ENCODE measurements at places on chromosomes 7 and 10.

DNA sequence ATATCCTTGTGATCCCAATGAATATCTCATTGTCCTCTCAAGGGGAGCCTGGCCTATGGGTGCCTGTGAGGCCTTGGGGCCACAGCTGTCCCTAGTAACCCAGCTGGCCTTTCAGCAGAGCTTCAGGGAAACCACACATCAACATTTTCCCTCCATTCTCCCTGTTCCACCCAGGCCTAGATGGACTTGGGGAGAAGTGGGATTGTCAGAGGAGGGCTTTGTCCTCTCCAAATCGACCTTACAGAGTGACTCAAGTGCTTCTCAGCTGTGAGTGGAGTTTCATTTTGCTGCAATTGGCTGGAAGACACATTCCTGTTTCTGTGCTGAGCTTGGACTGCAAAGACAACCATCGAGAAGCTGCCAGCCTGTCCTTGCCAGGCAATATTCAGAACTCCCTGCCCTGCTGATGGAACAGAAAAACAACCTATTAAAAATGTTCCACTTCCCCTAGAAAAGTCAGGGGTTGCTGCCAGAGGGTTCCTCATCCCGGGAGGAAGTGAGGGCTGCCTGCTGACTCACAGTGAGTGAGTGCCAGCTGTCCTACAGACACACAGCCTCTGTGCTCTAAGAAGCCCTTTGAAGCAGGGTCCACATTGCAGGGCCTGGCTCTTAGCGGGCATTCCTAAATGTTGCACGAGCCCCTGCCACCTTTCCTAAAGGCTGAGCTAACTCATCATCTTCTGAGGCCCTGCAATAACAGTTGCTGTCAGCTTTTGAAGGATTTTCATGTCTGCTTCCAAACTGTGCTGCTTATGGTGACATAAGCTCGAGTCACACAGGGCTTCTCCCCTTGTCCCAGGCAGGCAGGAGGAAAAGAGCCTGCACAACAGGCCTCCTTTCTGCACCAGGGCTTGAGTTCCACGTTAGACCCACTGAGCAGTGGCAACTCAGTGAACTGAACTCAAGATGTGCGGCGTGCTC is 20.5 kb downstream of the STRA8 start:
- DNase-seq = peak; percentile 25

GRCh38 chr7:155896531-155897263 is 84.4 kb upstream of the SHH start:
- no peak for DNase-seq

DNA sequence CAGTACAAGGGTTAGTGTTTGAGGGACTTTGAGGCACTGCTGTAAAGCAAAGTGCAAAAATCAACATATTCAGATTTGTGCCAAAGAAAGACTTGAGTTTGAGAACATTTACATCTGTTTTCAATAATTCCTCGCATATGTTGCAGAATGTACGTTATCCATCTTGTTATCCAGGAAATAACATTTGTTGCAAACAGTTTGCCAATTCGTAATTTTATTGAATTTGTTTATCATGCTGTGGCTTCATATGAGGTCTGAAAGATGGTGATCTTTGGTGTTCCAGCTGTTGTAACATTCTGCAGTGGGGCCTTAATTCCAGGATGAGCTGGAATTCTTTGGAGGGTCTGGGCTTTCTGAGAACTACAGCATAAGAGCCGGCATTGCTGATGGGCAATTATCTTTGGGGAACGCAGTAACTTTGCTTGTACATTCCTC is 396.2 kb downstream of the LRMDA start:
- no peak for DNase-seq

GRCh38 chr7:10205696-10206095 is 768.0 kb upstream of the PHF14 start:
- no peak for DNase-seq

- no peak for DNase-seq
These were observed 6.0 kb upstream of the CCDC136 start for GRCh38 chr7:128785738-128786137.

- DNase-seq = no peak
These were observed 112.3 kb downstream of the ARHGAP12 start for GRCh38 chr10:31816318-31816717.

- no peak for DNase-seq
These were observed 249.8 kb upstream of the DKK1 start for GRCh38 chr10:52064084-52064845.

DNA sequence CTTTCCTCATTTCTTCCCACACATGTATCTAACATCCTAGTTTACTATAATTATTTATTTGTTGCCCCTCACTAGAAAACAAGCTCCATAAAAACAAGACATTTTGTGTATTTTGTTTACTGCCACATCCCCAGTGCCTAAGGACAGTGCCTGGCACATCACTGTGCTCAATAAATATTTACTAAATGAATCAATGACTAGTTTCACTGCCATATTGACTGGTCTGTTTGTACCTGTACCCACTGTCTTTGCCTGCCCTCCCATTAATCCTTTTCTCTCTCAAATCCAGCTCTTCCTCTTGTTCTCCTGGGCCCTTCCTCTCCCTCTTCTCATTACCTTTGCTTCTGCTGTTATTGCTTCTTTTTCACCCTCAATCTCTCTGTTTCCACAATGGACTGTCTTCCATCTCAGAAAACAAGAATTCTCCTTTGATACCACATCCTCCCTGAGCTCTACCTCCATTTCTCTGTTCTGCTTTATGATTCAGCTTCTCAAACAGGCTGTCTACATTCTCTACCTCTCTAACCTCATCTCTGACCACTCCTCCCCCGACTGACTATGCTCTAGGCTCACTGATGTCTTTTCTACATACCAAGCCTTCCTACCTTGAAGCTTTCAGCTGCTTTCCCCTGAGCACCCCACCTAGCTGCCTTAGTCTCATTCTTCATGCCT is 8.3 kb upstream of the FAM133B start:
- DNase-seq = no peak

DNA sequence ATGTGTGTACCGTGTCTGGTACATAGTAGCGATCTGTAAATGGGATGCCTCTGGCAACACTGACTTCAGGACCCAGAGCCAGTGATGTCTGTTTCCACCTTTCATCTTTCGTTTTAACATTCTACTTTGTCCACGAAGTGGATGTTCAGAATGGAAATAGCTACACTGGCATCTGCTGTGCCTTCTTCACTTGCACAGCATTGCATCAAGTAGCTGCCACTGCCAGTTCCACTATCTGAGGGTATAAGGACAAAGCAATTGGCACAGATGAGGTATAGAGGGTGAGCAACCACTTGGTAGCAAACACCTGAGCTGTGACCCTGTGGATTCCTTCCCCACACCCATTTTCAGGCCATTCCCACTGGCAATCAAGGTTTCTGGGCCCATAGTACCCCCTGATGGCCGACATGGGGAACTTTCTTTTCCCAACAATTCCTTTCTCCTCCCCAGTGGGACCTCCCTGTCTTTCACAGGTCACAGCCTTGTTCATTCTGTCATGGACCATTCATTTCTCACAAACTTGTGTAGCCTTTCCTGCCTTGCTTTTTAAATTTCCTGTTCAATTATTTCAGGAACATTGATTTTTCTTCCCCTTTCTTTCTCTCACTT is 4.0 kb downstream of the ITGA8 start:
- no peak for DNase-seq

GRCh38 chr10:129518793-129519192 is 51.8 kb downstream of the MGMT start:
- no peak for DNase-seq

DNA sequence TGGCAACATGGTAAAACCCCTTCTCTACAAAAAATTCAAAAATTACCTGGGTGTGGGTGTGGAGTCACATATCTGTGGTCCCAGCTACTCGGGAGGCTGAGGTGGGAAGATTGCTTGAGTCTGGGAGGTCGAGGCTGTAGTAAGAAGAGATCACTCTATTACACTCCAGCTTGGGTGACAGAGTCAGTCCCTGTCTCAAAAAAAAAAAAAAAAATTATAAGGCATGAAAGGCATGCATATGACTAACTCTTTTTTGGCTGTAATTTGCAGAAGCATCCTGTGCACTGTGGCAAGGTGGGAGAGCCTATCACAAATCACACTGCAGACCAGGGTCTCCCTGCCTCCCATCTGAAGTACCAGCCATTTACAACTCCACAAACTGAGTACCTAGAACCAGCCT is 14.1 kb upstream of the MYPN start:
- no peak for DNase-seq

DNA sequence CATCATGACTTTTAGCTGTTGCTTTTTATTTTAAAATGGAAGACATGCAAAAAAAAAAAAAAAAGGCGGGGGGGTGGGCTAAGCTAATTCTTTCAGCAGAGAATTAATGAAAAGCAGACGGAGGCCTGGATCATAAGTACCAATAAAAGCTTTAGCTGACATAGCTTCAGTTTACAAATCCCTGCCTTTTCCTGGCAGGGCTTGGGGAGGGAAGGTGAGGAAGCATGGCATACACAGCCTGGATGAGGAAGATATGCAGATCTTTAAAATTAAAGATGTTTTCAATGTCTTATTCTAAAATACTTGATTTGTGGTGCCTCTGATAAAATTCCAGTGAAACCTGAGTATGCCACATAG is 57.0 kb downstream of the ICA1 start:
- DNase-seq = no peak

GRCh38 chr10:22489975-22490374 is 144.7 kb downstream of the SPAG6 start:
- DNase-seq = no peak

GRCh38 chr10:6593241-6593671 is 13.2 kb upstream of the PRKCQ start:
- no peak for DNase-seq

- DNase-seq = no peak
These were observed 63.4 kb upstream of the BET1 start for GRCh38 chr7:94067506-94067905.

GRCh38 chr10:22851865-22852239 is 76.0 kb upstream of the ARMC3 start:
- DNase-seq = no peak

GRCh38 chr7:15015545-15016314 is 113.2 kb upstream of the DGKB start:
- DNase-seq = peak; percentile 67

- DNase-seq = no peak
These were observed 11.9 kb downstream of the TWIST1 start for GRCh38 chr7:19105546-19105945.

GRCh38 chr7:94620703-94621118 is 35.2 kb downstream of the SGCE start:
- DNase-seq = peak; percentile 55

- no peak for DNase-seq
These were observed 61.2 kb upstream of the NPVF start for GRCh38 chr7:25289518-25289917.

GRCh38 chr7:149214020-149214720 is 18.8 kb downstream of the ZNF282 start:
- no peak for DNase-seq

DNA sequence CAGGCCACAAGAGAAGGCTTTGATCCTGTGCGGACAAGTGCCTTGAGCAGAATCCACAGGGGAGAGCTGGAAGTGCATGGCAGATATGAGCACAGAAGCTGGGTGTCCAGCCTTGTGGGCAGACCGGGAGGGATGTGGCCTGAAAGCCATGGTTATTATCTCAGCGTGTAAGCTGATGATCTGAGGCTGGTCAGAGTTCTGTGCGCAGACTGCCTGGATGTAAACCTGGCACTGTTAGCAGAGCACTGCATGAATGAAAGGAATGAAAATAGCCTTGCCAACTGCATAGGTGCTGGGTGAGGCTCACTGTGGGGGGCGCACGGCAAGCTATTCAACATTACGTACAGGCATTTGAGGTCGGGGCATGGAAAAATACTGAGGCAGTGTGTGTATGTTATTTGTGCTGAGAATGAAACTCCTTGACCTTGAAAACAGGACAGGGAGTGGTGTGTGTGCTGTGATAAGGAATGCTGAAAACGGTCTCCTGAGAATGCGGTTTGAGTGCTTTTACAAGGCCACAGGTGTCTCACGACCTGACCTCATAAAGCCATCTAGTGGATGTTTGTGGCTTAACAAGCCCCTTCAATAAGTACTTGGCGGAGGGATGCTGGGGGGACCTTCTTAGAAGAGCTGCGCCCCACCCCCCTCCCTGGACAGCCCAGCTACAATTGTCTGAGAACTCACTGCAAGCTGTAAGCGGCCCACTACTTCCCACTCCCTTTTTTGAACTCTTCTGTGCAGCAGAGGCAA is 18.7 kb downstream of the AKR1C1 start:
- DNase-seq = peak; percentile 16

DNA sequence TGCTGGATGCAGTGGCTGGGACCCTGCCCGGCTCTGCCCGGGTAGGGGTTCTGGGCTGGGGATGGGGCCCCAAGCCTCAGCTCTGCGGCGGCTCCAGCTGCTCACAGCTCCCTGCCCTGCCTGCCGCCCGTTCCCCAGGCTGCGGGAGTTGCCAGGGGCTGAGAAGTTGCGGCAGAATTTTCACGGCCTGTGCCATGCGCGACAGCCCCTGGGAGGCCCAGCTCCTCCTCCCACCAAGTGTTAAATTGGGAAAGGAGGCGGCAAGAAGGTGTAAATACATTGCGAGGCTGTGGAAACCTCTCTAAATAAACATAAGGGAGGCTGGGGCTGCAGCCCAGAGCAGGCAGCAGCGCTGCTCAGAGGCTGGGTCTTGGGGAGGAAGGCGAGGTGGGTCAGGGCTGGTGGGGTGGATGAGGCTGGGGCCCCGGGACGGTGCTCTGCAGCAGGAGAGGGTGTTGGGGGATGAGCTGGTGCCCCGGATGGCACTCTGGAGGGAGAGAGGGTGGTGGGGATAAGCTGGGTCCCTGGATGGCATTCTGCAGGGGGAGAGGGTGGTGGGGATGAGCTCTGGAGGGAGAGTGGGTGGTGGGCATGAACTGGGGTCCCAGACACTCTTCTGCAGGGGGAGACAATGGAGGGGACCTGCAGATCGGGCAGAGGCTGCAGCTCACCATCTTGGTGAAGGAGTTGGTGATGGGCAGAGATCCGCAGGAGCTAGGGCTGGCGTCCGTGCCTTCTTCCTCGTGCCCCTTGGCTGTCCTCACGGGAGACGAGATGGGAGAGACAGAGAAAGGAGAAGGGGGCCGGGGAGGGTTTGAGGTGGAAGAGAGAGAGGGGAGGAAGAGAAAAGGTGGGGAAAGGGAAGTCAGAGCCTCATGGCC is 85.5 kb upstream of the GNA12 start:
- no peak for DNase-seq

DNA sequence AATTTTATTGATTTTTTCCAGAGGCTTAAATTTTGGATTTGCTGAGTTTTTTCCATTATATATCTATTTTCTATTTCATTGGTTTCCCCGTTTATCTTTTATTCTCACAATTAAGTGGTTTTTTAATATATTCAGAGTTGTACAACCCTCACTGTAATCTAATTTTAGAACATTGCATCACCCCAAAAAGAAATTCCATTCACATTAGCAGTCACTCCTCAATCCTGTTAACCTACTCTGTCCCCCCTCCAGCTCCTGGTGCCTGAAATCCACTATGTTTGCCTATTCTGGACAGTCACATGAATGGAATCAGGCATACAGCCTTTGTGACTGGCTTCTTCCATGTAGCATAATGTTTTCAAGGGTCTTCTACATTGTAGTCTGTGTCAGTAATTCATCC is 55.8 kb upstream of the ITGA8 start:
- DNase-seq = no peak

- DNase-seq = no peak
These were observed 35.8 kb downstream of the VCL start for GRCh38 chr10:74033702-74034101.

- DNase-seq = no peak
These were observed 6.2 kb upstream of the MSMB start for GRCh38 chr10:46052057-46052790.
